Mucosa of gallbladder (tissue), 1 donor: ENCODE measurements at places on chromosomes 12 and 14.

DNA sequence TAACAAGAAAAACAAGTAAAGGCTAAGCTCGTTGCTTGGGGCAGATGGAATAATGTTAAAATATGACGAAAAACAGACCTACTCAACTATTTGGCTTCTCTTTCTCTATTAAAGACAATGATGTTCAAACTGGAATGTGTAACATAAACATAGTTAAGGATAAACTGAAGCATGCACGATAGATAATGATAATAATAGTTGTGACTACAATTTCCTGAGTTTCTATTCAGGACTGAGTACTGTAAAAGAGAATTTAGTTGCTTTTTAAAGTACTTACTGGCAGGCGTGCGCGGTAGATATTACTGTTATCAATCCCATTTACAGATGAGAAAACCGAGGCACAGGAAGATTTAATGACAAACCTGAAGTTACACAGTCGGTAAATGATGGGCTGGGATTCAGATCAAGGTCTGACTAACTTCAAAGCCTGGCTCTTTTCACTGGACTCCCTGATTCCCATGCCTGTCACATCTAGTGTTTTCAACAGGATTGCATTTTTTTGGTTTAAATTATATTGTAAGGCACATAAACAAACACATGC is 103.0 kb downstream of the CRADD start:
- DNase-seq = no peak

DNA sequence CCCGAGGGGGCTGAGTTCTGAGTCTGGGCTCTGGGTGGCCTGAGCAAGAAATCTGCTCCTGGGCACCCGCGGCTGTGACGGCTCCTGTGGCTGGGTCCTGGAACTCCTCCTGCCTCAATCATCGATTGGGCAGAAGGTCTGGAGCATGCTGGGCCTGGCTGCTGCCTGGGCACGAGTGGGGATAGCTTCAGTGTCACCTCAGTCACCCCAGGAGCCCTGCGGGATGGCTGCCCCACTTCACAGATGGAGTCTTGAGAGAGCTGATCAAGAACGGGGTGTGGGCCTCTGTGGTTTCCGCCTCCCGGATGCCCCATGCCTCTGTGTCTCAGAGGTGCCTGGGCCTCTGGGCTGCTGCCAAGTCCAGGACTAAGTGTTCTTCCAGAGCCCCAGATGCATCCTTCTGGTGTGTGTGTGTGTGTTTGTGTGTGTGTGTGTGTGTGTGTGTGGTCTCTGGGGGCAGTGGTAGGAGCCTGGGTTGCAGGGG is 185.6 kb upstream of the C14orf180 start:
- peak; percentile 28 for DNase-seq

- DNase-seq = no peak
Observed at GRCh38 chr12:126950266-126950665, 1316.7 kb upstream of the TMEM132C start.

- no peak for DNase-seq
Observed at GRCh38 chr14:104494483-104494882, 85.1 kb upstream of the C14orf180 start.

GRCh38 chr14:71355324-71356201 is 448.3 kb downstream of the PCNX1 start:
- peak; percentile 58 for DNase-seq

GRCh38 chr12:54378796-54379397 is 5.6 kb downstream of the ZNF385A start:
- no peak for DNase-seq

DNA sequence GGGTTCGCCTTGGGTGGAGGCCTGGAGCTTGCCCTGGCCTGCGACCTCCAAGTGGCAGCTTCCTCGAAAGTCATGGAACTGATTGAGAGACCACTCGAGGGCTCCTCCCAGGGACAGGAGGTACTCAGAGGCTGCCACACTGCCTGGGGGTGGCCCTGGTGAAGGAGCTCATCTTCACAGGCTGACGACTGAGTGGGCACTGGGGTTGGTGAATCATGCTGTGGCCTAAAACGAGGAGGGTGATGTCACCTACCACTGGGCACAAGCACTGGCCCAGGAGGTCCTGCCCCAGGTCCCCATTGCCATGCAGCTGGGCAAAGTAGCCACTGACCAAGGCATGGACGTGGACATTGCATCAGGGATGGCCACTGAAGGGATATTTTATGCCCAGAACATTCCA is 32.1 kb downstream of the ITPR2 start:
- DNase-seq = no peak

- DNase-seq = peak; percentile 85
Observed at GRCh38 chr12:47820631-47821345, 1.1 kb upstream of the HDAC7 start.

- no peak for DNase-seq
Observed at GRCh38 chr12:69563166-69563762, 22.0 kb upstream of the CCT2 start.

DNA sequence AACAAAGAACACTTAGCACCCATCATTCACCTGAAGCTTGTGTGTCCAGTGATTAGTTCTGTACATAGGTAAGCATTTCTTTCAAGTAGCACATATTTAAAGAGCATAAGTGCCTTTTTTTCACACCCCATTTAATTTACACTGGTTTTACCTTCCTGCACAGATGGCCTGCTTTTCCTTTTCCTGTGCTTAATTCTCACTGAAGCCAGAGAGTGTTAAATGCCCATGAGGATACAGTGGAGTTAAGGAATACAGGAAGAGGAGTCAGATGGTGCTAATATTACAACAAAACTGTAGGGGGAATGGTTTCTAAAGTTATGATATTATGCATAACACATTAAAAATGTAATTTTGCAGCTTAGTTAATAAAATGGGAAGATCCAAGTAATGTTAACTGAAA is 31.0 kb upstream of the SLC38A1 start:
- no peak for DNase-seq

GRCh38 chr14:90795744-90796143 is 20.5 kb downstream of the TTC7B start:
- DNase-seq = no peak

DNA sequence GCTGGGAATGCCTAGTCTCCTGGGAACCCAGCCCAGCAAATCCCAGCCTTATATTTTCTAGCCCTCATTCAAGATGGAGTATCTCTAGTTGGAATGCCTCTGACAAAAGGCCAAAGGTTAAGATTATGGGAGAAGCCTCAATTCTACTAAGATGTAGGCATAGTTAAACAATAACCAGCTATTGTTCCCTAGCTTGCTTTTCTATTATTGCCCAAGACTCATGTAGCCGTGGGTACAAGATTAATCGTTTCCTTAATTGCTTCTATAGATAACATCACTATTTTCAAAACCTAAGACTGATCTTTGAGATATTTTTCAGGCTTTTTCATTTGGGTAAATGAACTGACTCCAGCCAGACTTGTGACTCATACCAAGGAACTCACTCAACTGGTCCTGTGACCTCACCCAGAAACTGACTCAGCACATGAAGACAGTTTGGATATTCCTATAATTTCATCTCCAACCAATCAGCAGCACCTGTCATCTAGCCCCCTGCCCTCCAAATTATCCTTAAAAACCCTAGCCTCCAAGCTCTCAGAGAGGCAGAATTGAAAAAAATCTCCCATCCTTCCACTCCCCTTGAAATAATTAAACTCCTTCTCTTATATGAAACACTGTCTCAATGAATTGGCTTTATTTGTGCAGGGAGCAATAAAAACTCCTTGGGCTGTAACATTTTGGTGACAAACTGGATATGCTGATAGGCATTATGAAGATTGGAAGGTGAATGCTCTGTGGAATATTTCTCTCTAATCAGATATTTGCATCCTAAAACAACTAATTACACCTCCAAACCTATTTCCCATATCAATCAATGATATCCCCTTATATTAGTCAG is 589.0 kb downstream of the C12orf50 start:
- peak; percentile 71 for DNase-seq

DNA sequence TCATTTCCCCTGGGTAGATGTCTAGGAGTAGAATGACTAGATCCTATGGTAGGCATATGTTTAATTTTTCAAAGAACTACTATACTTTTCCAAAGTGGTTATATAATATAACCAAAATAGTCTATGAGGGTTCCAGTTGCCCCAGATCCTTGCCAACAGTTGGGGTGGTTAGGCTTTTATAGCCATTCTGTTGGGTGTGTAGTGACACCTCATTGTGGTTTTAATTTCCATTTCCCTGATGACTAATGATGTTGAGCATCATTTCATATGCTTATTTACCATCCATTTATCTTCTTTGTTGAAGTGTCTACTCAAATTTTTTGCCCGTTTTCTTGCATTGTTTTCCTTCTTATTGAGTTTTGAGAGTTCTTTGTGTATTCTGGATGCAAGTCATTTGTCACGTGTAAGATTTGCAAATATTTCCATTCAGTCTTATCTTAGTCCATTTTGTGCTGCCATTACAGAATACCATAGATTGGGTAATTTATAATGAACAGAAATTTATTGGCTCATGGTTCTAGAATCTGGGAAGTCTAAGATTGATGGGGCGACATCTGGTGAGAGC is 4.7 kb downstream of the SYNE2 start:
- DNase-seq = no peak

DNA sequence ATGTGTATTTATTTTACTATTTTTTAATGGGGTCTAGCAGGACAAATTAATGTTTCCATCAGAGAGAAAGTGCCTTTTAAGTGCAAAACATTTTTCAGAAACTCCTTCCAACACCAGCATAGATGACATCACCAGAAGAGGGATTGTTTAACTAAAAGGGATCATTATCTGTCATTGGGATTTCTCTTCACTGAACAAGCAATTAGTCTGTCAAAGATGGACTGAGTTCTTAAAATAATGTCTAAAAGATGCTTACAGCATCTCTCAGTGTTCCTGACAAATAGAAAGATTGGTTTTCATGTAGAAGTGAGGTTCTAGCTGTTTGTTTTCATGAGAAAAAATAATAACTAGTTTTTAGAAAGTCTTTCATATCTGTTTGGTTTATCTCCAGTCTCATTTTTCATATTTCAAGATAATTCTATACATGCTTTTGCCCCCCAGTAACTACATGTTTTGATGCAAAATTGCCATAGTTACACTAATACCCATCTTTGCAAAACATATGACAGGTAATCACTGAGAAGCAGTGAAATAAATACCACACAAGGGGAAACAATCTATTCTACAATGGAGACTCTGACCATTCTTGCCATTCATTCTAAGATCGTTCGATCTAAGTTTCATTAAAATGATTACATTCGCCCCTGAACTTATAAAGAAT is 850.3 kb downstream of the GALC start:
- no peak for DNase-seq

DNA sequence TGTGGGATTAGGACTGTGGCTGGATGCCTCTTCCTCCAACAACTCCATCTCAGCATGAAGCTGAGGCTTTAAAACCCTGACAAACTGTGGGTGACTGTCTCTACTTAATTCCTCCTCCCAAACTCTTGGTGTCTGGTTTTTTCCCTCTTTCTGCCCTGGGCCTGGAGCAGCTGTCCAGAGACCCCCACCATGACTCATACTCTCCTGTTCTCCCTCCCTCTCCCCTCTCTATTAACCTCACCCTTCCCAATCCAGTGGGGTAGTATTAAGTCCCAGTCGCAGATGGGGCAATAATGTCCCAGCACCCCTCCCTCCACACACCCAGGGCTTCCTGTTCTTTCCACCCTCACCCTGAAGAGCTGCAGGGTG is 2.0 kb upstream of the DNAJC14 start:
- no peak for DNase-seq

DNA sequence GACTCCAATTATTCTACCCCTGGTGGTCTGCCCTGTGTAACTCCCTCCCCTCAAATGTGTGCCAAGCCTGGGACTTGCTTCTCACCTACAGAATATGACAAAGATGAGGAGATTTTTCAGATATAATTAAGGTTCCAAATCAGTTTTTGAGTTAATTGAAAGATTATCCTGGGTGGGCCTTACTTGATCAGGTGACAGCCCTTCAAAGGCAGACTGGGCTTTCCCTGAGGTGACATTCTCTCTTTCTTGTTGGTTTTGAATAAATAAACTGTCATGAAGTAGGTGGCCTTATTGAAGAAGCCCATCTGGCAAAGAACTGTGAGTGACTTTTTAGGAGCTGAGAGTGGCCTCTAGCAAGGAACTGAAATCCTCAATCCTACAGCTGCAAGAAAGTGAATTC is 106.0 kb downstream of the BRMS1L start:
- no peak for DNase-seq
